ENCODE measurements at places on chromosomes 6 and 20.

DNA sequence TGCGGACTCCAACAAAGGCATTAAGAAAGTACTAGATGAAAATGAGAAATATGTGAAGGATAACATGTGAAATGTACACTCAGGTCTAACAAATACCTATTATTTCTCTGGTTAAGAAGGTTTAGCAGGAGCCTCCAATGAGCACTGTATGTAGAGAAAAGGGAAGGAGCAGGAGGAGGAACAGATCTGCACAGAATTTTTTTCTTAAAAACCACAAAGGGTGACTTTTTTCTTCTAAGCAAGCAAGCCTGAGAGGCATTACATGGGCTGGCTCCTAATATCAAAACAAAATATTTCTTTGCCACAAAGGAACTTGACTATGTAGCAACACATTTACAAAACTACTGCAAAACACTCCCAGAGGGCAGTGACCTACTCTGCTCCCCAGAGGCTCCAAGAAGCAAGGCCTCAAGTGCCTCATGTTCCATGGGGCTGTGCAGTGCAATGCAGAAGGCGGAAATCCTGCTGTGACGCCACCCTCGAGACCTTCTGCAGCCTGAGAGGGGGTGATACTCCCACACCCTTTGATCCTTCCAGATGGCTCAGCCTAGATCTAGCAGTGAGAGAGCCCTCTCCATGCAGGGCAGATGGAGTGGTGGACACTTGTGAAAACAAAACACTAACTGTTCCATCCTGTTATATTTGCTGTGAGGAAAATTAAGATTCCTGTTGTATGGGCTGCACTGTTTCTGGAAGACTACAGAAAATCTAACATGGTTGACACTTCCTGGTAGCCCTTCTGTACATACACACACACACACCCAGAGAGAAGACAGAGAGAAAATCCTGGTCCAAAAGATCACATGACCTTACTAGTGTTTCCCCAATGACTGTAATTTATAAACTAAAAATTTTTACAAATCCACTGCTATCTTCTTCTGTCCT, 36.0 kb upstream of the SMIM29 start:
- DNase-seq, result peak; percentile 61

GRCh38 chr20:24979036-24979960, 13.3 kb downstream of the APMAP start:
- DNase-seq, result no peak

DNA sequence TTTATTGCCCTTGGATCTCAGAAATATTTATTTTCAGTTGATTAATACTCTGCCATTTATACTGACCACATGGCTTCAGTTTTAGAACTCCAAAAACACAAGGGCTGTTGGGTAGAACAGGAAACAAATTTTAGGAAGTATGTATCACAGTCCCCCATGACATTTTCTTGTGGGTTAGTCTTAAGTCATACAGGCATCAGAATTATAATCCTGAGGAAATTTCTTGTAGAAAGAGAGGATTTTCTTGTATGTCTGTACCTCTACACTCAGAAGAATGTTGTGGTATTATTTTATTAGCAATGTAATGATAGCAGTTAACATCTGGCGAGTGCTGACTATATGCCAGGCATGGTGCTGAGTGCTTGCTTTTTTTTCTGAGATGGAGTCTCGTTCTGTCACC, 302.9 kb downstream of the CLIC5 start:
- no peak for DNase-seq

DNA sequence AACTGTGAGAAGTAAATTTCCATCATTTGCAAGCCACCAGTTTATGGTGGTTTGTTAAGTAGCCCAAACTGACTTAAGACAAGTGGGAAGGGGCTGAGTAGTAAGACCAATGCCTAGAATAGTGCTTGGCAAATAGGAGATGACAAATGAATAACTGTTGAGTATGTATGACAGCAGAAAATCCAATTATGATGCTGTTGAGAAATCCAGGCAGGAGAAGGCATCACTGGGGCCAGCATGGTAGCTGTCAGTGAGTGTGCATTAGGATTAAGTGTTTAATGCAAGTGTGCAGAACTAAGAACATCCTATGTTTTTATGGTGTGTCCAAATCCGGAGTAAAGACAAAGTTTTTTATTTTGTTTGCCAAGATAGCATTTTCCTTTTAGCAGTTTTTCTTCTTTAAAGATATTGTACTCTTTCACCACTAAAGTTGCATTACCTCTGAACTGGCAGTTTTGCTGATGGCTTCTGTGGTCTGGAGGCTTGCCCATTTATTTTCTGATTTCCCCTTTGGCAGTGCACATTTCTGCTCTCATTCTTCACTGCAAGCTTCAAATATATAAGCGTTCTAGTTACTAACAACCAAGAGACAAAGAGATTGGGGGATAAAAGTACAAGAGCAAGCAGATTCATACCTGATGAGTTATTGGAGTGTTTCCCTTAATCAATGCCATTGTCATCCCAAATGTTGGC, 289.7 kb downstream of the KCNQ5 start:
- no peak for DNase-seq
